ENCODE measurements at places on chromosomes 12 and 14. TPM values are rescaled to one million over a fixed set of nuclear protein-coding genes. Genes with fewer than 3 reads are reported as not detected.

ASPG gene
- 0.71 TPM for total RNA-seq

GRCh38 chr12:233615-233968, 19.6 kb upstream of the SLC6A12 start:
- no peak for DNase-seq
- no peaks in the 10 kb centered on the region for H3K27me3 ChIP-seq
- no peak overlapping the region for H3K4me3 ChIP-seq
- H3K36me3 ChIP-seq, result no peaks in the 10 kb centered on the region
- no peaks in the 10 kb centered on the region for H3K4me1 ChIP-seq

DNA sequence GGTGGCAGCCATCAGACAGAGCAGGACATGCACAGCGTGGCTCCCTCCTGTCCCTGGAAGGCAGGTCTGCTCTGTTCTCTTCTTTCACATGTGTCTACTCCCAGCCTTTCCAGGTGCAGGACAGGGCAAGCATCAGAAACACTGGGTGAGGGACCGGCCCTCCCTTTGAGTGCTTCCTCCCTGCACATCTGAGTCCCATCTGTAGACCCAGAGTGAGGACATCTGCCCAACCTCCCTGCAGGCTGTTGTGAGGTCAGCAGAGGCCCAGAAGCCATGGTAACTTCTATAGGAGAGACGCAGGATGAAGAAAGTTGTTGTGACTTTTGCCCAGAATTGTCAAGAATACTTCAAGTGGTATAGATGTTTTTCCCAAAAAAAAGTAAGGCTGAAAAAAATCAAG, 282.7 kb downstream of the CACNA1C start:
- no peaks in the 10 kb centered on the region for H3K27me3 ChIP-seq
- no peaks in the 10 kb centered on the region for H3K36me3 ChIP-seq
- no peaks in the 10 kb centered on the region for H3K4me1 ChIP-seq
- no peak overlapping the region for H3K4me3 ChIP-seq
- DNase-seq, result no peak
- H3K27ac ChIP-seq, result no peak overlapping the region

DNA sequence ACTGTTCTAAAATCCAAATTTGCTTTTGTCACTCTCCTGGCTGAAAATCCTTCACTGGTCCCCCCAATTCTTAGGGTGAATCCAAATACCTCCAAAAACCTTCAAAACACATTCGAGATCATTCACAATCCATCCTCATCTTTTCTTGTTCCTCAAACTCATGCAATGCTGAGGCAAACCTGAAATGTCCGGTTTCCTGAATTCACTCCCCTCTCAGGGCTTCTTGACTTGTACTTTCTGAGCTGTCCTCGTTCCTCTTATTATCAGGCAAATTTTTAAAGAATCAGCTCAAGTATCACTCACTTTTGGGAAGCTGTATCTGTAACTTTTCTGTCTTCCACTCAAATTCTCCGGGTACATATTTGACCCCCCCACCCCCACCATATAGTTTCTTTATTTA, 84.9 kb upstream of the DUSP6 start:
- no peak overlapping the region for H3K4me3 ChIP-seq
- H3K36me3 ChIP-seq, result peaks cover 4% of the 10 kb centered on the region
- DNase-seq, result no peak
- no peak overlapping the region for H3K27ac ChIP-seq

PTCSC3 gene
- total RNA-seq, result not detected

Measured in endodermal cell (in vitro differentiated cells).